Stimulated activated CD8-positive, alpha-beta memory T cell treated with anti-CD3 and anti-CD28 coated beads, Interleukin-4, amount 100 ng/mL, for 1 hour (primary cell): ENCODE measurements at places on chromosomes 3 and 15.

DNA sequence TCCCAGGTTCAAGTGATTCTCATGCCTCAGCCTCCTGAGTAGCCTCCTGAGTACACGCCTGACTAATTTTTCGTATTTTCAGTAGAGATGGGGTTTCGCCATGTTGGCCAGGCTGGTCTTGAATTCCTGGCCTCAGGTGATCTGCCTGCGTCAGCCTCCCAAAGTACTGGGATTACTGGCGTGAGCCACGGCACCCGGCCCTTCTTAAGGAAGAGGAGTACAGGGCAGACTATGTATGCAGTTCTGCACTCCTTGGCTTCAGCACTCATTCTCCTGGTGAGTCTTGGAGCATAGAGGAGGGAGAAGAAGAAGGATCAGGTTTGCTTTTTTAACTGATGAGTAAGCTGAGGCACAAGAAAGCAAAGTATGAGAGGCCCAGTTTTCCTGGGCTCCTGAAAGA, 99.8 kb upstream of the HACD2 start:
- DNase-seq: no peak

DNA sequence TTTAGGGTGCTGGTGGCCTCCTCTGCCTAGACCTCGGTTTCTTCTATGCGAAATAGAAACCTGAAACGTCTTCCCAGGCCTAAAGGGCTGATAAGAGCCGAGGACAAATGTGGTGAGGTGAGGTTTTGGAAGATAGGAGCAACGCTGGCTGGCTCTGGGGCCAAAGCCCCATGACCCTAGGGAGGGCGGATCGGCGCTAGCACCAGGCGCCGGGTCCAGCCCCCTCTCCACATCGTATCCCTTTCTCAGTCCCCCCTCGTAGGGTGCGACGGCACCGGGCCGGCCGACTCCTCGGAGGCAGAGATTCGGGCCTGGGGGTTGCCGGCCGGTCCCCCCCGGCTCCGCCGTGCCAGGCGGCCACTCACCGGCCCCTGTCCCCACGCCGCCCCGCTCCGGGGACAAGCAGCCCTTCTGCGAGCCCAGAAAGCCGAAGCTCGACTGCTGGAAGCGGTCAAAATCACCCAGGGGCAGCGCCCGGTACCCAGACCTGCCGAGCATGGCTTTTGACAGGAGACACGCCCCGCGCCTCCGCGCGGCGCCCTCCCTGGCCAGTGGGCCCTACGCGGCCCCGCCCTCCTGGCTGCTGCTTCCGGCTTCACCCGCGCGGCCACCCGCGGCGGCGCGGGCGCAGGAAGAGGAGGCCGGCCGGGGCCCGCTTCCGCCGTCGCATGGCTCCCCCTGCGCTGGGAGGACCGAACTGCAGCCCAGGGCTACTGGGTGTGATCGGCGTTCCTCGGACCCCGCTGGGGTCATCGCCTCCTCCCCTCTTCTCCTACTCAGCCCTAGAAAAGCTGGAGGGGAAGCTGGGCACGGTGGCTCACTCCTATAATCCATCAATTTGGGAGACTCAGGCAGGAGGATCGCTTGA, at the start of gene STOML1:
Gene STOML1, minus strand, starts transcription at position 570 of the 868 bp plus-strand sequence. Its CDS starts 72 bp downstream, at position 498.
- DNase-seq: peak; percentile 90

GRCh38 chr15:63457379-63457778, 47.0 kb upstream of the USP3 start:
- DNase-seq: no peak

DNA sequence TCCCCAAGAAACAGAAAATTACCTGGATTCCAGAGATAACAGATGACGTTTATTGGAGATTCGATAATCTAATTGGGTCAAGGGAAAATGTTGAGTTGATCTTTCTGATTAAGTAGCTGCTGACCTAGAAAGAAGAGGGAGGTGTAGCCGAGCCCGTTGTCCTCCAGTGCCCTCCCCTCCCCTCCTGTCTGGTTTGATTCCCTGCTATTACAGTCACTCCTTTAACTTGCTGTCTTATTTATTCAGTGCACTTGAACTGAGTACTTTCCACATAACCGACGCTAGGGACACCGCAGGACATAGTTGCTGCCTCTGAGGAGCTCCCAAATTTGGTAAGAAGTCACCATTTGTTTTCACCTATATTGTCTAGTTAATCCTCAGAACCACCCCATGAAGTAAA, 103.7 kb downstream of the AQP9 start:
- no peak for DNase-seq

DNA sequence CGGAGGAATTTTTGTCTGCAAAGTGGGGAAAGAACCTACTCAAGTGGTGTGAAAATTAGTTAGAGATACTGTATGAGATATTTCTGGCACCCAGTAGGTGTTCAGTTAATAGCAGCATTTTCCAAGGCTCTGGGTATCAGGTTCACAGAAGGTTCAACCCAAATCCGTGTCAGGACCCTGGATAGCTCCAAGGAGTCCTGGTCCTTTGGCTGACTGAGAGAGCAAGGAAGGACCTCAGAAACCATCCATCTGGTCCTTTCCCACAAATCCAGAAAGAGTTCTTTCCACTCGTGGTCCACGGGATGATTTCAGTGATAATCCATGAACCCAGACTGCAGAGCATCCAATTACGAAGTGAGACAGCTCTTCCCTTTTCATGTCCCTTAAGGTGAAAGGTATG, 51.4 kb downstream of the SLC6A11 start:
- DNase-seq: no peak

DNA sequence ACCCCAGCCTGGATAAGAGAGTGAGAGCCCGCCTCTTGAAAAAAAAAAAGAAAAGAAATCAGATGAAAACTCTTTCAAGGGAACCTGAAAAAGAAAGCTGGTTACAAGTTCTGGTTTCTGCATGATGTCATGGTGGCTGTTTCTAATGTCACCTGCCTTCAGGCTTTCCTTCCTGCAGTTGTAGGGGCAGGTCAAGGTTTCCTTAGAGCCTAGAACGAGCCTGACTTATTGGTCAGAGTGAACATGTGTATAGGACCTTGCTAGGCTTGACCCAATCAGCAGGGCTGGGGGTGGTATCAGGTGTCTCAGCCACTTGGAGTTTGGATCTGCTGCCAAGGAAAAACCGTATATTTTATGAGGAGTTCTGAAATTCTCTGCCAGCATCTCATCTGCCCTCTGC, 3.8 kb downstream of the IVD start:
- DNase-seq: no peak

DNA sequence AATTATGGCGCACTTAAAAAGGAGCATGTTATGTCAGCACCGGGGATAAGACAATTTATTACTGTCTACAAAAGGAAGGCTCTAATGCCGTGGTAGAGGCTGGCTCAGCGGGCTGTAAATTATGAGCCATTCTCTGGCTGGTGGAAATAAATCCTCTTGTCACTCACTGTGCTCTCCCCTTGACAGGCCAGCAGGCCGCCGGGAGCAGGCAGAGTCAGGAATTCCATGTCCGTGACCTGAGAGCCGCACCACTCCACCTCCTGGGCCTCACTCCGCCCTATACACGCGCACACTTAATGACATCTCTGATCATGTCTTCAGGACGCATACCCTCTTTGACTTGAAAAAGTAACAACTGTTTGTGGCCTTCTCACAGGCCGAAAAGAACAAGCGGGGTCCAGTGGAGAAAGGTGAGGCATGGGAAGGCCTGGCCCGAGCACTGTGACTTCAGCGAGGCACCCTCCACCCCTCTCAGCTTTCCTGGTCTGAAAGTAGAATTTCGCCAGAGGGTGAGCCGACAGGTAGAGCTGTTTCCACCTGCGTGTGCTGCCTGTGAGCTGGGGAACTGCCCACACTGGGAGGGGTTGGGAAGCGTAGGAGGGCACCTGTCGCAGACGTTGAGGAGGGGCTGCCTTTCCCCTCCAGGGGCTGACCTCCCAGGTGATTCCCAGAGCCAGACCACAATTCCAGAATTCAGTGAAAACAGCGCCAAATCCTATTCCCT, 13.2 kb upstream of the PCSK6 start:
- no peak for DNase-seq

- DNase-seq: no peak
Observed at GRCh38 chr3:35733341-35733740, 94.0 kb downstream of the ARPP21 start.

- DNase-seq: no peak
Observed at GRCh38 chr3:49636883-49637609, 37.1 kb upstream of the APEH start.

DNA sequence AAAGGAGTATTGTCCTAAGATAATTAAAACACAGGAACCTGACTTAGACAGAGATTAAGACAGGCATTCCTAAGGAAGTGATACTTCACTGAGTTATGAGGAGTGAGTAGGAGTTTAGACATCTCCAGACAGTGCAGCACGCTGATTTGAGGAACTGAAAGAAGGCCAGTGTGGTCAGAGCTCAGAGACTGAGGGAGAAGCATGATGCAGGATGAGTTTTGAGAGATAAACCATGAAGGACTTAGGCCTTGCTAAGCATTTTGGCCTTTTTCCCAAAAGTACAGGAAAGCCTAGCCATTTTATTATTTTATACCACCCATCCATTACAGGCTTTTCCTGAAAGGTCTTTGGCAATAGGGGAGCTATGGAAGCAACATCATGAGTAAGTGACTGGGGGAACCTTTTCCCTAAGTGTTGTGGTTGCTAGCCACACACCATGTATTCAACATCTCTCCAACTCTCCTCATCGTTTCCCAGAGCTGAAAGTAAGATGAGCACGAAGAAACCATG, 375.6 kb upstream of the TPRG1 start:
- DNase-seq: no peak

DNA sequence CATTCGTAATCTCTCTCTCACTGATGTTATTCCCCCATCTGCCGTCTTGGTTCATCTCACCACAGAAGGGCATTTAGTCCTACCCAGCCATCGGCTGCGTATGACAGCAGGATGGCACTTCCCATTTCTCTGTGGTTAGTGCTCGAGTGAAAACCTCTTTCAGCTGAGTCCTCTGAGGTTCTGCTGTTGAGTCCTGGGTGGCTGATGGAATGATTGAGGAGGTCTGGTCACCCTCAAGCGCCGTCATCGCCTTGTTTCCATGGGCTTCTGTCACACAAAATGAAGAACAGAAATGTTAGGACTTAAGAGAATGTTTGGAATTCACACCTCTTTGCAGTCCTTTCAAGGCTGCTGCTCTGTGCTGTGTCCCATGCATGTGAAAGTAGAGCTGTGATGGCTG, 9.4 kb upstream of the SACM1L start:
- DNase-seq: no peak

DNA sequence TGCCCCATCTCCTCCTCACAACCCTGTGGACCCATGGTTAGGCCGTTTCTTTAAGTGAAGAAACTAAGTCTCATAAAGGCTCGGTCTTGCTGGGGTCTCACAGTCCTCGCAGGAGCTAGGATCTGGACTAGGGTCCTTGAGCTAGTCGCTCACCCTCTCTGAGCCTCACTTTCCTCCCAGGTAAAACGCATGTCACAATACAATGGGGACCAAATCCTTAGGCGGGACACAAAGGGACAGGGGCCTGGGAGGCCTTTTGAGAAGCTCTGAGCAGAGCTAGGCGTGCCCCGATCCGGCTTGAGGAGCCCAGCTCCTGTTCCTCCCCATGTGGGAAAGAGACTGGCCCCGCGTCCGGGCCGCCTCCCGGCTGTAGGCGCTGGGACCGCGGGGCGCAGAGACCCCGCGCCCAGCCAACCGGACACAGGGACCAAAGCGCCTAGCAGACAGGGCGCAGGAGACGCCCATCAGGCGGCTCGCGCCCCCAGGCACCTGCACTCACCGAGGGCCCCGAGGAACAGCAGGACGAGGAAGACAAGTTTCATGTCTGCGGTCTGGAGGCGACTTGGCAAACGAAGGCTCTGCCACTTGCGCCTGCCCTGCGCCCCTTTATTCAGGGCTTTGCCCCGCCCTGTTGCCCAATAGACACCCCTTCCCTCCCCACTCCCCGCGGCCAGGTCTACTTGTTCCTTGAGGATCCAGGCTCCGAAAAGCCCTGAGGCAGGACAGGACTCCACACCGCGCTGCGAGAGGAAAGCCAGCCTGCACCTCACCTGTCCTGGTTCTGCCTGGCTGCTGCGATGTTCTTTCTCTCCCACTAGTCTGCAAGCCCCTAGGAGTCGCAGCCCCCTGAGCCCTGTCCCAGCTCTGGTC, at the start of gene LTF:
Gene LTF, minus strand, starts transcription at position 580 of the 870 bp plus-strand sequence. Its CDS starts 38 bp downstream, at position 542.
- no peak for DNase-seq

DNA sequence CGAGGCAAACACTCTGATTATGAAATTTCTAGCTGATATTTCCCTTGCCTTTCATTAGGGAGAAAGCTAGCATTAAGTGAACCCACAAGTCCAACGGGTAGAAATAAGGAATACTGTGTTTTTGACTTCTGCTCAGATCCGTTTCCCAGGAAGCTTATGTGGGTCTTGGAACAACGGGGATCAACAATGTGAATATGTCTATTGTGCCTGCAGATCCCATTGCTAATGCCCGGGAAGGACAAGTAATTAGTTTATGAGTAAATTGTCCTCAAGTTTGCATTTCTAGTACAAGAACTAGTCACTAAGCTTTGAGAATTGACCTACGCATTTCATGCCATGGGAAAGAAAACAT, 236.4 kb downstream of the UACA start:
- no peak for DNase-seq

DNA sequence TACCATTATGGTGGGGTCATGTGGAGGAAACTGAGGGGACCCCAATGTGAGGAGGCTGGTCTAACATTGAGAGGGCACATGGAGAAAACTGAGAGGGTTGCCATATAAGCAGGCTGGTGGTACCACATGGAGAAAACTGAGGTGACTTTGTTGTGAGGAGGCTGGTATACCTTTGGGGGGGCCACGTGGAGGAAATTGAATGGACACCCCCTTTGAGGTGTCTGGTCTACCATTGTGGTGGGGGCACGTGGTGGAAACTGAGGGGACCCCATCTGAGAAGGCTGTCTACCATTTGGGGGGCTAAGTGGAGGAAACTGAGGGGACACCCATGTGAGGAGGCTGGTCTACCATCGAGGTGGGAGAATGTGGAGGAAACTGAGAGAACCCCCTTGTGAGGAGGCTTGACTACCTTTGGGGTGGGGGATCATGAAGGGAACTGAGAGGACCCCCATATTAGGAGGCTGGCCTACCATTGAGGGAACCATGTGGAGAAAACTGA, 163.8 kb downstream of the FBLN2 start:
- no peak for DNase-seq

- DNase-seq: no peak
Observed at GRCh38 chr3:9730657-9731205, 804 bp upstream of the BRPF1 start.

GRCh38 chr15:29712149-29712885, 110.0 kb downstream of the TJP1 start:
- no peak for DNase-seq

DNA sequence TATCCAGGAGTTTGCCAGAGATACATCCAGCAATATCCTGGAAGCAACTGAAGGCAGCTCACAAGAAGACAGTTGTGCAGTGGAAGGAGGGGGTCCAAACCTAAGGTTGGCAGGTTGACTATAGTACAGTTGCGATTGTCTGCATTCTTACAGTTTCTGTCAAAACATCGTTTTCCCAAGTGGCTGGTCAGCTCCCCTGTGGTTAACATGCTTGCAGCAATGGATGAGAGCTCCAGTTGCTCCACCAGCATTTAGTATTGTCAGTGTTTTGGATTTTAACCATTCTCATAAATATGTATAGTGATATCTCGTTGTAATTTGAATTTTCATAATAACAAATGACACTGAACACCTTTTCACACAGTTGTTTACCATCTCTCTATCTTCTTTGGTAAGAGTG, 31.5 kb downstream of the KLF13 start:
- DNase-seq: no peak
